ENCODE measurements at places on chromosomes 2 and 18. TPM values are rescaled to one million over a fixed set of nuclear protein-coding genes. Genes with fewer than 3 reads are reported as not detected.

SPHKAP gene
- not detected for total RNA-seq

GRCh38 chr18:65415098-65415497 is 335.7 kb upstream of the CDH7 start:
- DNase-seq: no peak
- H3K4me1 ChIP-seq: peaks cover 8% of the 10 kb centered on the region
- no peaks in the 10 kb centered on the region for H3K27me3 ChIP-seq
- no peaks in the 10 kb centered on the region for H3K36me3 ChIP-seq
- no peak overlapping the region for H3K27ac ChIP-seq
- no peak overlapping the region for H3K4me3 ChIP-seq

HRH4 gene
- 0.09 TPM for total RNA-seq

DNA sequence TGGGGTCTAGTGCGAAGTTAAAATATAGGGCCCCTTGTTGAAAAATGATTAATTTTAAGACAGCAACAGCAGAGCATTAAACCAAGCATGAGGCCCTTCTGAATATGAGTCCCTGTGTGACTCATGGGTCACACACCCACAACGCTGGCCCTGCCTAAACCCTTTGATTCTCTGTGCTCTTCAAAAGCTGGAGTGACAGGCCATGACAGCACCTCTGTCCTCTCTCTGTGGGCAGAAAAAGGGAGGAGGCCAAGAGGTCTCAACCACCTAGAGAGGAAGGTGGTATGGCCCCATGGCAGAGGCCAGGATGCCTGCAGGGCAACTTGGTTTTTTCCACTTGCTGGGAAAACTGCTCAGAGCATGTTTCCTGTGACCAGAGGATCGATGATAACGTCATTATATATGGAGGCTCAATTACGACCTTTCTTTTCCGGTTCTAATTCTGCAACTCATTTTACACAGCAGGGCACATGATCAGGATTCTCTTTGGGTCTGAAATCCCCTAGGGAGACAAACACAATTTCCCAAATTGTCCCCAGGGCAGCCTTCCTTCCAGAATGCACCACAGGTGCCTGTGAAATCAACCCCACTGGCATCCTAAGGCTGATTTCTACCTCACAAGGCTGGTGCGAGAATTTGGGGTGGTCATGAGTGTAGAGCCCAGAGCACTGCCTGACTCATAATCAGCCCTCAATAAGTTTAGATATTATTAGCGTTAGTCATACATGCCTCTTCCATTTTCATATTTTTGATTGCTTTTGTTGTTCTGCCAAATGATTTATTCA is 102.0 kb upstream of the PPP1CB start:
- peak overlapping the region; percentile 90 for H3K27ac ChIP-seq
- peaks cover 60% of the 10 kb centered on the region for H3K4me1 ChIP-seq
- H3K36me3 ChIP-seq: peaks cover 8% of the 10 kb centered on the region
- H3K27me3 ChIP-seq: no peaks in the 10 kb centered on the region
- DNase-seq: peak; percentile 56

GRCh38 chr2:30559544-30560275 is 112.7 kb downstream of the LCLAT1 start:
- no peak for DNase-seq
- H3K4me3 ChIP-seq: no peak overlapping the region
- no peaks in the 10 kb centered on the region for H3K4me1 ChIP-seq
- no peak overlapping the region for H3K27ac ChIP-seq

SCN2A gene
- total RNA-seq: 0.07 TPM

DNA sequence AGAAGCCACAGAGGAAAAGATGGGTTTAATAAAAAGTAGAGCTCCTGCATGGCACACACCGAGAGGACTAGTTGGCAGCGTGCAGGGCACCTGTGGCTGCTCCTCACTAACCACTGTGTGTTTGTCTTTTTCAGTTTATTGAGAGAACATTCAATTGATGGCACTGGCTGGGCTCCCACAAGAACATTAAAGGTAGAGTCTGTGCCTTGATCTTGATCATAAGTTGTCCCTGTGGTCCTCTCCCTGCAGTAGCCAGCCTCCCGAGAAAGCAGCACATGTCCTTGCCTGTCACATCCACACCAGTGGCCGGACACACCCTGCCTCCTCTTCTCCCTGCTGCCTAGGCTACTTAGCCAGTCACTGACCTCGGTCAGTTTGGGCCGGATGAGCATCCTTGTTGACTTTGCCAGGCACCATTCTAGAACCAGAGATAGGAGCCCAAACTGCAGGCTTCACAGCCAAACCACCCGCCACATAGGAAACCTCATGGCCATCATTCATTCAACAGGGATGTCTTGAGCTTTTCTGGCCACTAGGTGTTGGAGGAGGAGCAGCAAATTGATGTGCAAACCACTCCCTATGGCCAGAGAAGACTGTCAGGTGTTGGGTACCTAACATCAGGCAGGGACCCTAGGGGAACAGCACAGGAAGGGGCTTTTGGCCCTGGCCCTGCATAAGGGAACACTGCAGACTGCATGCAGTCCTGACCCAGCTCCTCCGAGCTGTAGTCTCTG is 30.2 kb upstream of the SCLY start:
- H3K36me3 ChIP-seq: peaks cover 12% of the 10 kb centered on the region
- H3K27ac ChIP-seq: no peak overlapping the region
- no peak for DNase-seq
- no peak overlapping the region for H3K4me3 ChIP-seq

- DNase-seq: peak; percentile 37
- H3K4me3 ChIP-seq: no peak overlapping the region
- H3K36me3 ChIP-seq: no peaks in the 10 kb centered on the region
- no peaks in the 10 kb centered on the region for H3K4me1 ChIP-seq
- no peak overlapping the region for H3K27ac ChIP-seq
- H3K27me3 ChIP-seq: no peaks in the 10 kb centered on the region
These were observed 278.4 kb upstream of the DDX18 start for GRCh38 chr2:117536139-117536538.

GRCh38 chr2:217451666-217452065 is 551.1 kb downstream of the TNS1 start:
- peaks cover 43% of the 10 kb centered on the region for H3K4me1 ChIP-seq
- peak overlapping the region; percentile 73 for H3K27ac ChIP-seq

DNA sequence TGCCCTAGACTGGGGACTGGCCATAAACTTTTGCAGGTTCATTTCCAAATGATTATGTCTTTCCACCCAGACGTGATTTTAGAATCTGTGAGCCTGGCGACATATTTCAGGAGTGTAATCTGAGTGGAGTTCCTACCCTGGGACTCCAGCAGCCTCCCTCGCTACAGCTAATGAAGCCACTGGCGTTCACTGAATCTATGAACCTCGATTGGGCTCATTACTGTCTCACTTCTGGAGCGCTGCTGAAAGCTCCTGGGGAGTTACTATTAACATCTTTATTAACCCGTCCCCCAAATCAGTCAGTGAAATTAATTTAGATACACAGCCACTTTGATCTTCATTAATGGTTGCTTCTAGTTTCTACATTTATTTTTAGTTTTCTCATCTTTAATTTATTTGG is 56.5 kb downstream of the CDK15 start:
- H3K27ac ChIP-seq: no peak overlapping the region
- no peak overlapping the region for H3K4me3 ChIP-seq
- peaks cover 44% of the 10 kb centered on the region for H3K4me1 ChIP-seq
- peaks cover 16% of the 10 kb centered on the region for H3K27me3 ChIP-seq
- no peaks in the 10 kb centered on the region for H3K36me3 ChIP-seq

DNA sequence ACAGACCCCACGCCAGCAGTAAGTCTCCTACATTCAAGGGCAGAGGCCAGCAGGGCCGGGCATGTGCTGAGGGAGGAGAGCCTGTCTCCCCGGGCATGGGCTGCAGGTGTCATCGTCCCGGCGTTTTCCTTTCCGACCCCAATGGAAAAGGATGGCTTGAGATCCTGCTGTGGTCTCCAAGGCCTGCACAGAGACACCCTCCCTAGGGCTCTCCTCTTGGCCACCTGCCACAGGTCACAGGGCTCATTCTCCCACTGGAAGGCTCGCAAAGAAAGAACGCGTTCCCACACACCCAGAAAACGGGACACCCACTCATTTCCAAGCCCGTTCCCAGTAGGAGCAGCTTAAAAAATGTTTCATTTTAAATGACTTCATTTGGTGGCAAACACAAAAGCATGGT is 41.0 kb downstream of the DIPK1C start:
- peaks cover 96% of the 10 kb centered on the region for H3K27me3 ChIP-seq
- no peak overlapping the region for H3K4me3 ChIP-seq
- H3K36me3 ChIP-seq: no peaks in the 10 kb centered on the region
- no peak overlapping the region for H3K27ac ChIP-seq
- DNase-seq: no peak

- no peaks in the 10 kb centered on the region for H3K27me3 ChIP-seq
- DNase-seq: no peak
- H3K27ac ChIP-seq: no peak overlapping the region
- no peaks in the 10 kb centered on the region for H3K36me3 ChIP-seq
- H3K4me3 ChIP-seq: no peak overlapping the region
These were observed 11.5 kb upstream of the EIF2AK3 start for GRCh38 chr2:88638743-88639142.

DNA sequence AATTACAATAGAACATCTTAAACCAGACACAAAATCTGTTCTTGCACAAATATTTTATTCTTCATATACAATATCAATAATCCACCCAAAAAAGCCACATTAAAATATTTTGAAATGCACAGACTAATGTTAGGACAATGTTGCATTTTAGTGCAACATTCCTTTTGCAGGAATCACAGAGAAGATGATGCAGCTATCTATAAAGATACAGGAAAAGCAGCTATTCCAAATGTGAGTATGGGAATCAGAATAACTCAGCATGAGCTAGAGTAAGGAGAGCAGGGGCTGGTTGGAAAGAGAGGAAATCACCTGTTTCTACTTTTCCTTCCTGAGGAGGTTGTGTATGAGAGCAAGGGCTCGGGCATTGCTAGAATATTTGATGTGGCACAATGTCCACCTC is 4.8 kb downstream of the C2orf66 start:
- peaks cover 16% of the 10 kb centered on the region for H3K36me3 ChIP-seq
- DNase-seq: no peak
- H3K27me3 ChIP-seq: no peaks in the 10 kb centered on the region

GRCh38 chr2:391696-392095 is 103.8 kb upstream of the ALKAL2 start:
- H3K4me1 ChIP-seq: no peaks in the 10 kb centered on the region
- H3K4me3 ChIP-seq: no peak overlapping the region
- no peaks in the 10 kb centered on the region for H3K36me3 ChIP-seq
- DNase-seq: no peak
- H3K27ac ChIP-seq: no peak overlapping the region

RASGRP3 gene
- 4.6 TPM for total RNA-seq

- H3K27me3 ChIP-seq: peaks cover 14% of the 10 kb centered on the region
- no peak overlapping the region for H3K27ac ChIP-seq
- no peaks in the 10 kb centered on the region for H3K36me3 ChIP-seq
These were observed 121.8 kb downstream of the SPHKAP start for GRCh38 chr2:228059735-228060134.

GRCh38 chr18:45540125-45540524 is 75.2 kb upstream of the SLC14A2 start:
- H3K27me3 ChIP-seq: peaks cover 34% of the 10 kb centered on the region
- H3K27ac ChIP-seq: no peak overlapping the region
- no peaks in the 10 kb centered on the region for H3K36me3 ChIP-seq
- H3K4me3 ChIP-seq: no peak overlapping the region
- no peaks in the 10 kb centered on the region for H3K4me1 ChIP-seq

GRCh38 chr2:13005761-13006335 is 289.1 kb downstream of the TRIB2 start:
- no peak overlapping the region for H3K4me3 ChIP-seq
- H3K27ac ChIP-seq: no peak overlapping the region
- H3K27me3 ChIP-seq: no peaks in the 10 kb centered on the region
- no peak for DNase-seq

GRCh38 chr2:199459286-199460100 is 1.8 kb upstream of the SATB2 start:
- peaks cover 67% of the 10 kb centered on the region for H3K36me3 ChIP-seq
- H3K27me3 ChIP-seq: peaks cover under 1% of the 10 kb centered on the region
- H3K4me3 ChIP-seq: peak overlapping the region; percentile 91
- peak overlapping the region; percentile 89 for H3K27ac ChIP-seq
- peak; percentile 89 for DNase-seq

NCOA1 gene
- 13.2 TPM for total RNA-seq

DNA sequence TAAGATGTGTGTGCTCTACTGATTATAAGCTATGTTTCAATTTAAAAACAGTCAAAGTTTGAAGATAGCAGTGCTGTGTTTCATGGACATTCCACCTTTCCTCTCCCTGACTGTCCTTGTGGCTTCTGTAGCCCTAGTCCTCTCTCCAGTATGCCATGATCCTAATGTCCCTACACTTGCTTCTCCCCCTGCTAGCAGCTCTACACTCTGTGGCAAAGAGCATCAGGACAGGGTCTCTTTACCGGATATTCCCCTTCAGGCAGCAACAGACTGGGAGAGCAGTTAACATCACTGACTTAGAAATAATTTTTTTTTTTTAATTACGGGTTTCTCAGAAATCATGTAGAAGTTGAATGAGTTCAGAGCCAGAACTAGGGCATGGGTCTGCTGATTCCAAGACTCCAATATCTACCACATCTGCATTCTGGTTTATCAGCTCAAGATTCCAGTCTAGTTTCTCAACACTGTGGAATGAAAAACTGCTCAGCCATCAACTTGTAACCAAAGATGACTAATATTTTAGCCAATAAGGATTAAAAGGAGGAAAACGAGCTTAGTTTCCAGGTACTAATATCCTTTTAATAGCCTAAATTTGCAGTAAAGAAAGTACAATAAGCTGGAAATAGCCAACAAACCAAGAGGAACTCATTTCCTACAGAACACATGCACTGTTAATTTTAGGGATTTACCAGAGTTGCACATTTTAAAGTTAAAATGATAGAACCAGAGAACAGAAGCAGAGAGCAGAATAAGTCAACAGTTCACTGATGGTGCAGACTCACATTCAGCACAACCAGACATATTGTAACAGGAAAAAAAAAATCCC is 45.2 kb downstream of the TMEM131 start:
- H3K4me3 ChIP-seq: no peak overlapping the region
- H3K36me3 ChIP-seq: no peaks in the 10 kb centered on the region
- no peaks in the 10 kb centered on the region for H3K27me3 ChIP-seq
- DNase-seq: no peak
- H3K27ac ChIP-seq: no peak overlapping the region

DNA sequence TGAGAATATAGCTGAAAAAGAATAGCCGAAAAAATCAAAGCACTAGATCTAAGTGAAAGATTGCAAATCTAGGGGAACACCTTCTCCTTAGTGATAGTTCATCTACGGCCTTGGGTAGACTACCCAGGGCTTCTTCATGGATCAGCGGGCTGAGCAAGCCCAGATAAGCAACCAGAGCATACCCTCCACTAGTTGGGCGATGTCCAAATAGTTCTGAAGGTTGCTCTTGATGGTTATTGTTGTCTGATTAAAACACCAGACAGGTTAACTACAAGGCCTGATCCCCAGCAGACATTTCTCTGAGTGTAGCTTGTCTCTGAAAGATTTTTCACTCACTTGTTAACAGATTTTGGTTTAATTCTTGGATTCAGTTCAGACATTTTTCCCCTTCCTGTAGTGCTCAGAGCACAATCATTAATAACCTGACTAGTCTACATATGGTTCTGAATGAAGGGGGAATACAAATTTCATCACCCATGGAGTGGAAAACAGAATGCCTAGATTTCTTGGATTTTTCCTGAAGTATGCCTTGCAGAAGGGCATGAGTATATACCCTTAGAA is 99.6 kb downstream of the BABAM2 start:
- H3K27ac ChIP-seq: no peak overlapping the region
- H3K4me1 ChIP-seq: peaks cover 39% of the 10 kb centered on the region
- no peak for DNase-seq
- no peak overlapping the region for H3K4me3 ChIP-seq
- H3K27me3 ChIP-seq: no peaks in the 10 kb centered on the region

- H3K27me3 ChIP-seq: peaks cover 18% of the 10 kb centered on the region
- H3K4me3 ChIP-seq: no peak overlapping the region
- no peak overlapping the region for H3K27ac ChIP-seq
- H3K36me3 ChIP-seq: peaks cover 4% of the 10 kb centered on the region
These were observed 74.1 kb downstream of the VAPA start for GRCh38 chr18:9987931-9988330.

ST6GAL2 gene
- total RNA-seq: not detected

PTGR3 gene
- 30.2 TPM for total RNA-seq

All from Calu3 (cell line).